Stimulated activated CD4-positive, alpha-beta T cell treated with anti-CD3 and anti-CD28 coated beads, TNF-alpha, amount 100 ng/mL, for 24 hours (primary cell): ENCODE measurements at places on chromosomes 1 and 21.

DNA sequence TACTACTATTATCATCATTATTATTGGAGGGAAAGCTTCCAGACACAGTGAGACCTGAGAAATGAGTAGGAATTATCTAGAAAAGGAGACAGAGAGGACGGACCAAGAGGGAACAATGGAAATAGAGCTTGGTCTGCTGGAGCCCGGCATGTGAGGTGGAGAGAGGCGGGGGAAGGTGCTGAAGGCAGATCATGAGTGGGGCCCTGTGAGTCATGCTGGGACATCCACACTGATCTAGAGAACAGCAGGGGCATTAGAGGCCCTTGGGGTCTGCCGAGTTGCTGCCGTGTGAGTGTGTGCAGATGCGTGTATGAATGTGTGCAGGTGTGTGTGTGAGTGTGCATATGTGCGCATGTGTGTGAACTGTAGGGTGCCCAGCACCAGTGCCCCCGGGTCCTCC, 65.7 kb downstream of the TMCO4 start:
- no peak for DNase-seq

DNA sequence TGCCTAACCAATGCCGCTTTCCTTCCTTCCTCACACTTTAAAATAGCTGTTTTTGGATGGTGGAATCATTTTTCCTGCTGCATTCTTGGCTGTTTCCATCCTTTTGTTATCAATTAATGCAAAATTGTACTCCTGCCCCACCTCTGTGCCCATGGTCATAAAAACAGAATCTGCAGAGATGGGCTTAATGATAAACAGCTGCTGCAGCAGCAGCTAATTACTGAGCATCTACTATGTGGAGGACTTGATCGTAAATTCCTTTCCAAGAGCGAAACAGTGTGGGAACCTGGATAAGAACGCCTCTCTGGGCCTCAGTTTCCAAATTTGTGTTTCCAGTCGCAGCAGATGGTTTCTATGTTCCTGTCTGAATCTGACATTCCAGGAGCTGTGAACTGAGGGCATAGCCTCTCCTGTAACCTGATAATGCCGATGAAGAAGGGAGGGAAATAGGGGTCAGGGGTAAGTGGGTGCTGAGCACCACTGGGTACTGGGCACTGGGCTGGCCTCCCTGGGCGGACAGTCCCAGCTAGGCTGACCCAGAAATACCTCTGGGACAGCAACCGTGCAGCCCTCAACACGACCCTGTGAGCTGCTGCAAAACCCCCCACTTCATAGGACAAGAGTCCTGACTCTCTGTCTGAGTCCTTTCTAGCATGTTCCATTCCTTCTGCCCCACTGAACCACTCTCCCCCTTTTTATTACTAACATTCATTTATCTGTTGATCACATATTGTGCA, 121.7 kb downstream of the DMRTB1 start:
- no peak for DNase-seq

DNA sequence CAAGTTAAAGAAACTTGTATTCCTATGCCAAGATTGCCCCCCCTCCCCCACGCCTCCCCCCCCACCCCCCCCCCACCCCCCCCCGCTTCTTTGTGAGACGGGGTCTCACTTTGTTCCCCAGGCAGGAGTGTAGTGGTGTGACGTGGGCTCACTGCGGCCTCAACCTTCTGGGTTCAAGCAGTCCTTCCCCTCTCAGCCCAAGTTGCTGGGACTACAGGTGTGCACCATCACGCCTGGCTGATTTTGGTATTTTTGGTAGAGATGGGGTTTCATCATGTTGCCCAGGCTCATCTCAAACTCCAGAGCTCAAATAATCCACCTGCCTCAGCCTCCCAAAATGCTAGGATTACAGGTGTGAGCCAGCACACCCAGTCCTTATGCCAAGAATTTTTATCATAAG, 136.6 kb downstream of the POU2F1 start:
- no peak for DNase-seq

DNA sequence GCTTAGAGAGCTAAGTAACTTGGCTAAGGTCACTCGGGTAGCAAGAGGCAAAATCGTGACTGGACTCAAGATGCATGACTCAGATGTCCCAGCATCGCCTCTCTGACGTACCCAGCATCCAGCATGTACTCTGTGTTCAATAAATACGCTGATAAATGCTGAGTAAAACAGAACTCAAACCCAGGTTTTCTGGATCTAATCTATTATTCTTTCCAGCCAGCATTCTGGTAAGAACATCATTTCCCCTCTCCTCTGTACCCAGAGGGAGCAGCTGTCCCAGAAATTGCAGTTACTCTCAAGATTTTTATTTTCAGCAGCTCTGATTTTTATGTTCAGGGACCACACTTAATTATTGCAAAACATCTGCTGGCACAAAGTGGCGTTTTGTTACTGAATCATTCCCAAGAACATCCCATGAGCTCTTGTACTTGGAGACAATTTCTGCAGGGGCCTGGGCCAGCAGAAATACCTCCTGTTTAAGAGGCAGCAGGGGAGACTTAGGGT, 249.0 kb downstream of the PRDM2 start:
- DNase-seq, result no peak

DNA sequence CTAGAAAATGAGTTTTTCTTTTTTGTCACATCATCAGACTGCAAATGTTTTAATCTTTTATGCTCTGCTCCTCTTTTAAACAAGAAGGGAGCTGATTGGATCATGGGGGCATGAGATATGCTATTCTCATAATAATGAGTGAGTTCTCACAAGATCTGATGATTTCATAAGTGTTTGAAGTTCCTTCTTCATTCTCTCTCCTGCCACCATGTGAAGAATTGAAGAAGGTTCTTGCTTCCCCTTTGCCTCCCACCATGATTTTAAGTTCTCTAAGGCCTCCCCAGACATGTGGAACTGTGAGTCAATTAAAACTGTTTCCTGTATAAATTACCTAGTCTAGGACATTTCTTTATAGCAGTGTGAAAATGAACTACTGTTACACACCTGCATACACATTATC, 218.2 kb downstream of the NRIP1 start:
- no peak for DNase-seq

GRCh38 chr1:94504601-94505000, 37.0 kb downstream of the F3 start:
- no peak for DNase-seq

DNA sequence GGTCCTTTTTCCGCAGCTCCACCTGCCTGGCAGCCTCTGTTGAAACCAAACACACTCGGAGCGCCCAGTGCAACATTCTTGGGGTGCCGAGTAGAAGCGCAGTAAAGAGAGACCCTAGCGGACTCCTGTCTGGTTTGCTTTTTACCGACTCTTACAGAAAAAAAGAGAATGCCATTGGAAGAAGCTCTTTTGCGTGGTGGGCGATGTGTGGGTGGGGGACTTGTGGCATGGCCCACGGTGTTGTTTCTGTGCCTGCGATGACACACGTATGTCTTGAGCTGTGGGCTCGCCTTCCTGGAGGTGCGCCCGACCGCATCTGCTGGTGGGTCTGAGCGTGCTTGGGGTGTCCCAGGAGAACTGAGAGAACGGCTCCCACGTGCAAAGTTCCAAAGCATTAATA, 7.3 kb upstream of the BARHL2 start:
- no peak for DNase-seq

- peak; percentile 25 for DNase-seq
Observed at GRCh38 chr1:117051224-117052064, 8.7 kb upstream of the TTF2 start.

DNA sequence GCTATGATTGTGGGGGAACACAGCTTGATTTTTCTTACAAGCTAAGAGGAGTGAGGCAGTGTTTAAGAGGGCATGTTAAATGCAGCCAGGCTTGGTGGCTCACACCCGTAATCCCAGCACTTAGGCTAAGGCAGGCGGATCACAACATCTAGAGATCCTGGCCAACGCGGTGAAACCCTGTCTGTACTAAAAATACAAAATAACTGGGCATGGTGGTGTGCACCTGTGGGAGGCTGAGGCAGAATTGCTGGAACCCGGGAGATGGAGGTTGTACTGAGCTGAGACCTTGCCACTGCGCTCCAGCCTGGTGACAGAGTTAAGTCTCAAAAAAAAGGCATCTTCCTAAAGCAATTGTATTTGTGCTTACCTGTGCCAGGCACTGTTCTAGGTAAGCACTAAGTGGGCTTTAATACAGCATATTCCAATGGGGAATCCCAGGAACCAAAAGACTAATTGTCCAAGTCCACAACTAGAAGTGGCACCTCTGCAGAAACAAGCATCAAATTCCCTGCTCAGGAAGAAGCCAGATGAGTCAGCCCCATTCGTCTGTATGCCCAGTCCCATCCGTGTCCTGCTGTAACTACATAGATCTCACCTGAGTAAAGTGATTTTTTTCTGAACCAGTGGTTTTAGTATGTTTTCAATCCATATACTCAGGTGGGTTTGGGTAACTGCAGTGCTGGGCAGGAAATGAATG, 4.6 kb downstream of the RCC1 start:
- peak; percentile 32 for DNase-seq

GRCh38 chr1:25821112-25821476, 1.3 kb downstream of the MTFR1L start:
- DNase-seq, result no peak

- no peak for DNase-seq
Observed at GRCh38 chr1:192747301-192747700, 61.5 kb upstream of the RGS2 start.

DNA sequence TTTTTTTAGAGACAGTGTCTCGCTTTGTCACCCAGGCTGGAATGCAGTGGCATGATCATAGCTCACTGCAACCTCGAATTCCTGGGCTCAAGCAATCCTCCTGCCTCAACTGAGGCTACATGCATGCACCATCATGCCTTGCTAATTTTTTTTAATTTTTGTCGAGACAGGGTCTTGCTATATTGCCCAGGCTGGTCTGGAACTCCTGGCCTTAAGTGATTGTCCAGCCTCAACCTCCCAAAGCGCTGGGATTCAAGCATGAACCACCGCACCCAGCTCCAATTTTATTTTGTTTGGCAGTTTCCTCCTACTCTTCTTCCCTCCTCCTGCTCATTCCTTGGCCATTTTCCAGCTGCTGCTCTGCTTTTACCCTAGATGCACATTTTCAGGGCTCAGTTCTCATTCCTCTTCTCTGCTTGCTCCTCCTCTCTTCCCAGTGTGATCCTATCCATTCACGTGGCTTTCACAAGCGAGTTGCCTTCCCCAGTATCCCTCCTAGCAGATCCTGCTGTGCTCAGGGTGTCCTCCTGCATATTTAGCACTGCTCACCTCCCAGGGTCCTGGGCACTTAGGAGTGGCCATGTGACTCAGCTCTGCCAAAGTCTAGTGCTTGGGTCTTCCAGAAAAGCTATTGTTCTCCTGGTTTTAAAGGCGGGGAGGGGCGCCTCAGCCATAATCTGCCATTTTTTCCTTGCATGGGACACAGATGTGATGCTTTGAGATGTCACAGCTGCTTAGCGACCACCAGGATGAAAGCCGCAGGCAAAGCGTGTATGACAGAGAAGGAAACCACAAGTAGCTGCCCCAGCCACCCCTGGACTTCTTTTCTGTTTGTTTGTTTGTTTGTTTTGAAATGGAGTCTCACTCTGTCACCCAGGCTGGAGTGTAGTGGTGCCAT, 33.7 kb downstream of the PSEN2 start:
- DNase-seq, result no peak

DNA sequence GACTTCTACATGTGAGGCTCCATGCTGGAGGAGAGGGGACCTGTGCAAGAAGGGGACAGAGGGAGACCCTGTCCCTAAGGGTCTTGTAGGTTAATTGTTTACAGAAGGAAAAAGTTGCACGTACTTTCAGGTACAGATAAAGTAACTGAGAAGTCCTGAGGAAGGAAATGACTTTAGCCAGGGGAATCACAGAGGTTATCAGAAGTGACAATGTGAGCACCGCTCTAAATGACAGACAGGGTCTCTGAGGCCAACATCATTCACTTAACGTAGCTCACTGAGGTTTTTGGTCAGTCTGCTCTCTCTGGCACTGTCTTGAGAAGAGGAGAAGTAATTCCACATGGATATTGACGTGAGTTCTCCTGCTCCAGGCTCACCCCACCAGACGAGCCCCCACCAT, 12.0 kb downstream of the TAF5L start:
- no peak for DNase-seq

DNA sequence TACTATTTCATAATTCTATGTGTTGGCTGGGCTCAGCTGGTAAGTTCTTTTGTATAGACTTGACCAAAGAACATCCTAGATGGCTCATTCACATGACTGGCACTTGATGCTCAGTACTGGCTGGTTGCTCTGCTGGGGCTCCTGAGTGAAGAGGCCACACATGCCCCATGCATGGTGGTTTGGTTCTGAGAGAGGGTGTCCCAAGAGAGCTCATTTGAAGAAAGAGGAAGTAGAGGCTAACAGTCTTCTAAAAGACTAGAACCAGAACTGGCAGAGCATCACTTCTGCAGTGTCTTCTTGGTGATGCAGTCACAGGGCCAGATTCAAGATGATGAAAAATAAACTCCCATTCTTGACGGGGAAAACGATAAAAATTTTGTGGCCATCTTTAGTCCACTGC, 5.2 kb upstream of the BACH1 start:
- no peak for DNase-seq

DNA sequence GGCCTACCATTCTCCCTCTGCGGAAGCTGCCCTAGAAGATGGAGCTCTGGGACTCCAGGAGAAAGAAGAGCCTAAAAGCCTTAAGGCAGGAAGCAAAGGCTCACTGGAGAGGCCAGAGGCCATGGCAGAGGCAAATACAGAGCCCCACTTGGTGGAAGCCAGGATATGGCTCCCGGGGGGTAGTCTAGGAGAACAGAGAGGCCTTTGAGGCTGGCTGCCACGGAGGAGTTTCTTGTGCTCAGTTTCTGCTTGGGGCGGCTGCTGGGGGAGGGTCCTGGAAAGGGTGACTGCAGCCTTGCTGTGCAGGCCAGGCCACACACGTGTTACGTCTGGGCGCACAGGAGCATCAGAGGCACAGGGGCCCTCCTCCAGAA, 5.4 kb downstream of the CC2D1B start:
- DNase-seq, result no peak

DNA sequence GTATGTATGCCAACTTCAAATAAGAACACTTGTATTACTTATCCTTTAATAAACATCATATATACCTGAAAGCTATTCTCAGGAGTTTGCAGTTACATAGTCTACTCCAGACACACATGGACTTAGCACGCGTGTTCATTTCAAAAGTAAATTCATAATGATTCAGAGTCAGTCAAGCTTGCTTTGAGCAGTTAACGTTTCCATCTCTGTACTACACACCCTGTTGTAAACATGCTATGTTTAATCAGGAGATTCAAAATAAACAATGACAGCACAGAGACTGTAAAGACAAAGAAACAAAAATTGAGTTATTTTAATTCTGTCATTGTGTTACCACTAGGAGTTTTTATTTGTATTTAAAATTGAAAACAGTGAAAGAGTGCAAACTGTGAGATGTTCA, 119.6 kb downstream of the NRIP1 start:
- DNase-seq, result no peak
